Stimulated activated CD4-positive, alpha-beta T cell treated with anti-CD3 and anti-CD28 coated beads, Interleukin-1b, Interleukin-23, amount 100 ng/mL, for 4 hours (primary cell): ENCODE measurements at places on chromosomes 5 and 9.

GRCh38 chr5:170293273-170293672 lies 4.3 kb downstream of the LCP2 start:
- no peak for DNase-seq

GRCh38 chr5:136809382-136809781 lies 444.0 kb upstream of the TRPC7 start:
- no peak for DNase-seq

DNA sequence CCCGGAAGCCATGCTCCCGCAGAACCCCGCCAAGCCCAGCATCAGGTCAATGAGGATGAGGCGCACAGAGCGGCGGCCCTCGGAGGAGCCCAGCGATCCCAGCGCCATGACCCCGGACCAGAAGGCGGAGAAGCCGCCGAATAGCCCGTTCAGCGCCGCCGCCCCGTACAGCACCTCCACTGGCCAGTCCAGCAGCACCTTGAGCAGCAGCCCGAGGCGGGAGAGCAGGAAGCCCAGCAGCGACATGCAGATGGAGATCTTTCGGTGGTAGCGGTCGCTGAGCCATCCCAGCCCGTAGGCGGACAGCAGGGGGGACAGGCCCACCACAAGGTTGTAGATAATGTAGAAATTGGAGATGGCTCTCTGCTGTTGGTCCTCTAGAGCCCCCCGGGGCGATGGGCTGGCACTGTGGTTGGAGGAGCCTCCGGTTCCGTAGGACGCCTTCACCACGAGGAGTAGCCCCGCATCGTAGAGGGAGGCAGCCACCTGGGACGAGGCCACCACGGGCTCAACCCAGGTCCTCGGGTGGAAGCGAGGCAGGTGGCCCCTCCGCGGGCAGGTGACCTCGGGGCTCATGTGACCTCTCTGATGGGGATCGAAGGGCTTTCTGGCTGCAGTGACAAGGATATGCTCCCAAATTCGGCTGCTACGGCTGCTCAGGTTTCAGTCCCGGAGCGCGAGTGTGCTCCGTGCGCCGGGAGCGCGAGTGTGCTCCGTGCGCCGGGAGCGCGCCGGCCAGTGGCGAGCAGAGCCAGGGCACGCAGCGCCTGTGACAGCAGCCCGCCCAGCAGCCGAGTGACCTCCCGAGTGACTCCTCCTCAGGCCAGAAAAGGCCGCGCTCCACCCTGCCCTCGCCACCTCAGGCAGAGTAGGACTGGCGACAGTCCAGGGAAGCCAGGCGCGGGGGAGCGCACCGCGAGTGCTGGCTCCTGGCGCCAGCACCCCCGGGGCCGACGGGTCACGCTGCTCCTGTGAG lies at the start of gene SLC46A2:
Gene SLC46A2, minus strand, starts transcription at position 771 of the 976 bp plus-strand sequence. Its CDS starts 195 bp downstream, at position 576.
- no peak for DNase-seq

GRCh38 chr5:64952951-64953673 lies 184.4 kb downstream of the CWC27 start:
- DNase-seq: no peak

DNA sequence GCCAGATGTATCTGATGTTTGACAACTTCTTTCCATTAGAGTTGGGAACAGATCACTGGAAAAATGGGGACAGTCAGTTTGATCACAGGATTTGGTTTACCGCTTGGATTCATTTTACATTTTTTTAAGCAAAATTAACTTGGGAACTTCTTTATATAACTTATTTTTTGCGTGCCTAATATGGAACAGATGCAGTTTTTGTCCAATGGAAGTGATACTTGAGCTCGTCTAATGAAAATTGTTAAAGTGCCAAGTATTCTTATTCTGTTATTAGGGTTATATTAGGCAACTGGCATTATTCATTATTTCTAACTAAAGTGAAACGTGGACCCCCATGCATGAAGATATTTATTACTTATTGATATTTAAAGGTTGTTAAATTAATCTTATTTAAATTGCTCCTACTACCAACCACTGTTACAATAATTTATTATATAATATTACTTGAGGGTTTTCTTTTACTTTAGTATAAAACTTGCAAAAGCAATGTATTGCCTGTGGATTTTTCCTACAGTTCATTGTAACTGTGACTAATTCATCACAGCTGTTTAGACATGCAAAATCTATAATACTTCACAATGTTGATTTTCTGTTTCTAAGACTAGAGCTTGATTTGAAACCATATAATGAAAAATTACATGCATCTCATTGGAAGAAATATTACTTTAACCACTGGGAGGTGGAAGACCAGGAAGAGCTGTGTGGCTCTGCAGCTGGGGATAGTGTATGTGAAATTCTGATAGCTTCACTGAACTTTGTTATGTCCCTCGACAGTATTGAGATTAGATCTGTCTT lies 787.3 kb upstream of the WWC1 start:
- no peak for DNase-seq

GRCh38 chr9:76290555-76290954 lies 103.7 kb downstream of the RFK start:
- no peak for DNase-seq

DNA sequence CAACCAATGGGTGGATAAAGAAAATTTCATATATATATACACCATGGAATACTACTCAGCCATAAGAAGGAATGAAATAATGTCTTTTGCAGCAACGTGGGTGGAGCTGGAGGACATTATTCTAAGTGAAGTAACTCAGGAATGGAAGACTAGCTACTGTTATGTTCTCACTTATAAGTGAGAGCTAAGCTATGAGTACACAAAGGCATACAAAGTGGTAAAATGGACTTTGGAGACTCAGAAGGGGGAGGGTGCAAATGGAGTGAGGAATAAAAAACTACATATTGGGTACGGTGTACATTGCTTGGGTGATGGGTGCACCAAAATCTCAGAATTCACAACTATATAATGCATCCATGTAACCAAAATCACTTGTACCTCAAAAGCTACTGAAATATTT lies 67.2 kb upstream of the RUSC2 start:
- no peak for DNase-seq

- DNase-seq: no peak
Observed at GRCh38 chr5:146409054-146409671, 38.0 kb upstream of the TCERG1 start.

- no peak for DNase-seq
Observed at GRCh38 chr9:37342493-37342892, 80.0 kb upstream of the GRHPR start.

GRCh38 chr9:118455259-118455658 lies 751.1 kb downstream of the TLR4 start:
- no peak for DNase-seq

DNA sequence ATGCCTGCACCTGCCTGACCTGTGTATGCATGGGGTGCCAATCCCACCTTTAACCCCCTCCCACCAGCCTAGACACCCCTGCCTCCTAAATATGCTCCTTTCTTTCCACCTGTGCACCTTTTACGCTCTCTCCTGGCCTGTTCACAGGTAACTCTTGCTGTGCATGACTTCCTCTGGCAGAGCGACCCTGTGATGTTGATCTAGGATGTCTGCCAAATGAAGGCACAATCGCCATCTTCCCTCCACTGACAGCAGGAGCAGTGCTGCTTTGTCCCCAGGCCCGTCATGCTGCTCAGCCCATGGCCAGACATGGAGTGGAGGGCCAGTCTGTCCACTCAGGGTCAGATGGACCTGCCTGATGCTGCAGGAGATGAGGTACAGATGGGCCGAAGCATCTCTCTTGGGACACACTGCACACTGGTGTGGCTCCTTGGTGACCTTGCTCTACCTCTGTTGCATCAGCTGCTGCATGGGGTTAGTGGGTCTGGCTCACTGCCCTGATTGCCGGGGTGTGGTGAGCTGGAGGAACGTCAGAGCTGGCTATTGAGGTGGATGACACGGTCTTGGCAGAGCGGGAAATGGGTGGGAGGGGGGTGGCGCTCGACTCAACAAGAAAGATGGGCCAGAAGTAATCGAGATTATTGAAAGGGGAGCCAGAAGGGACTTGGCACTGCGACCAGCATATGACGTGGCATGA lies 101.7 kb upstream of the PITX1 start:
- DNase-seq: no peak

DNA sequence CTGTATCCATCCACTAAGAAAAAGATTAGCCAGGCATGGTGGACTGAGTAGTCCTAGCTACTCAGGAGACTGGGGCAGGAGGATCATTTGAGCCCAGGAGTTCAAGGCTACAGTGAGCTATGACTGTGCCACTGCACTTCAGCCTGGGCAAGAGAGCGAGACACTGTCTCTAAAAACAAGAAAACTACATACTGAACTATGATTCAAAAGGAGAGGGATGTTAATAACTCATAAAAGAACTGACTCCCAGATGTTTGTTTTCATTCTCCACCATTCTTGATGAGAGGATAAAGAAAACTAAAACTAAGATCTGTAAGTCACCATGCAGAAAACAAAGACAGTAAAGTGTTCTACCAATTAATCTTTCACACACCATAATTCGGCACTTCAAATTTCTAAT lies 53.5 kb downstream of the AUH start:
- DNase-seq: no peak

GRCh38 chr5:179906294-179906794 lies 1.4 kb downstream of the TBC1D9B start:
- DNase-seq: no peak

DNA sequence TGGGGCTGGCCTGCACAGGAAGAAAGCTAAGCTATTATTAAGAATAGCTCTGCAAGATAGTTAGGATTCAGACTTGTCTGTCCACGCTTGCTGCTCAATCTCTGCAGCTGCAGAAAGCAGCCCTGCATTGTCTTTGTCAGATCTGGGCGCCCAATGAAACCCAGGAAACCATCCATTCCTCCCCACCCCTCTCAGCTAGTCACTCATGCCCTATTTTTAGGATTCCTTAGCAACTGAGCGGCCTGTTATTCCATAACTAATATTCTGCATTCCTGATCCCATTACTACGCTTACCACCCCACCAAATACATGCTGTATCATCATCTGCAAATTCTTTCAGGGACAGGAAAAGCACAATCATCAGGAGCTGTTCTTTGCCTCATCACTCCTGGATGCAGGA lies 52.9 kb upstream of the APC start:
- DNase-seq: no peak

GRCh38 chr5:67983251-67984110 lies 232.1 kb upstream of the PIK3R1 start:
- no peak for DNase-seq

GRCh38 chr9:95993337-95993736 lies 117.8 kb downstream of the ERCC6L2 start:
- DNase-seq: no peak

DNA sequence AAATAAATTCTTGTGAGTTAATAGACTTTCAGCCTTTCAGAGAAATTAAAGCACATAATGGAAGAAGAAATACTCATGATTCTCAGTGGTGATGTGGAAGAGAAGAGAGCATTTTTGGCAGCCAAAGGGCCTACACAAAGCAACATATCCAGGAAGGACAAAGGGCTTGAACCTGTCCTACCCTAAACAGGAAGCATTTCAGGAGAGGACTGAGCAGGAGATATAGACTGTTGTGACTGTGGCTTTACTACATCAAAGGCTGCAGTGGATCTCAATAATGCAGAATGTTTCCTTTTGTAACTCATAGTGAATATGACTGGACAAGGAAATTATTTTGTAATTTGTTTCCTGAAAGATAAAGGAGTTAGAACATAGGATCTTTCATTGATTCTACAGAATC lies 1.3 kb upstream of the PARP8 start:
- DNase-seq: no peak

DNA sequence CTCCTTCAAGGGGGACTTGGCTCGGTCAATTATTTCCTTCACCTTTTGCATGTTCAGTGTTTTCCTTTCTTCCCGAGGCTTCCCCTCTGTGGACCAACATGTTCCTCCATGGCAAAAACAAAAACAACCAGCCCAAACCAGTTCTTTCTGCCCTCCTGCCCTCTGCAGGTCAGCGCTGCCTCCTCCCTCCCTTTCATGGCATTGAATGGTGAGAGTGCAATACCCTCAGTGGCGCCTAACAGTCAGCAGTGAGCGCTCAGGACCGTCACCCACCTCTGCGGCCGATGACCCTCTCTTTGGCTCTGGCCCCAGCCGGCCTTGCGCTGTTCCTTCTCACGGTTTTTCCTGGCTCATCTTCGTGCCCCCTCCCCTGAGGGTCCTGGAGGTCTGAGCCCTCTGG lies 34.4 kb upstream of the GNE start:
- no peak for DNase-seq

DNA sequence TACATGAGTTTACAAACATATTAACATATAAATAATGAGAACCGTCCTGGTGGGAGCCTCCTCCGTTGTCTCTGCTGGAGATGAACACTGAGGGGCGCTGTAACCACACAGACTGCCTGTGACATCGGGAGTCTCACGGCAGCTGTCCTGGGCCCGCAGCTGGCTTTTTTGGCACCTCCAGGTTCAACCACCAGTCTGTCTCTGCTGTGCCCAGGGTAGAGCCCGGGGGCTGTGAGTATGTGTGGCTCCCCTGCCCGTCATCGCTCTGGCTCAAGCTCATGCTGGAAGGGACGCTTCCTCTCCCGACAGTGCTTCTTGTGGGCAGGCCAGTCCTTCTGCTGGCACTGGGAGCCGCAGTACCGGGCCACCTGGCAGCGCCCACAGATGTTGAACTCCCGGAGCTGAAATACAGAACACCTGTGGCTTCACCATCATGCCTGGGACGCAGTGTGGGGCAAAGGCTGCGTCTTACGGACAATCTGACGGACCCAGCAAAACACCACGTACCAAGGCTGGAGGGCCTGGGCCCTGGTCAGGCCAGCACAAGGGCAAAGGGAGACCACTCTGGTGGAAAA lies 3.6 kb upstream of the DPH7 start:
- DNase-seq: no peak

- no peak for DNase-seq
Observed at GRCh38 chr5:157570531-157571200, 4.9 kb downstream of the ADAM19 start.

- DNase-seq: no peak
Observed at GRCh38 chr9:99012957-99013512, 69.3 kb downstream of the COL15A1 start.

DNA sequence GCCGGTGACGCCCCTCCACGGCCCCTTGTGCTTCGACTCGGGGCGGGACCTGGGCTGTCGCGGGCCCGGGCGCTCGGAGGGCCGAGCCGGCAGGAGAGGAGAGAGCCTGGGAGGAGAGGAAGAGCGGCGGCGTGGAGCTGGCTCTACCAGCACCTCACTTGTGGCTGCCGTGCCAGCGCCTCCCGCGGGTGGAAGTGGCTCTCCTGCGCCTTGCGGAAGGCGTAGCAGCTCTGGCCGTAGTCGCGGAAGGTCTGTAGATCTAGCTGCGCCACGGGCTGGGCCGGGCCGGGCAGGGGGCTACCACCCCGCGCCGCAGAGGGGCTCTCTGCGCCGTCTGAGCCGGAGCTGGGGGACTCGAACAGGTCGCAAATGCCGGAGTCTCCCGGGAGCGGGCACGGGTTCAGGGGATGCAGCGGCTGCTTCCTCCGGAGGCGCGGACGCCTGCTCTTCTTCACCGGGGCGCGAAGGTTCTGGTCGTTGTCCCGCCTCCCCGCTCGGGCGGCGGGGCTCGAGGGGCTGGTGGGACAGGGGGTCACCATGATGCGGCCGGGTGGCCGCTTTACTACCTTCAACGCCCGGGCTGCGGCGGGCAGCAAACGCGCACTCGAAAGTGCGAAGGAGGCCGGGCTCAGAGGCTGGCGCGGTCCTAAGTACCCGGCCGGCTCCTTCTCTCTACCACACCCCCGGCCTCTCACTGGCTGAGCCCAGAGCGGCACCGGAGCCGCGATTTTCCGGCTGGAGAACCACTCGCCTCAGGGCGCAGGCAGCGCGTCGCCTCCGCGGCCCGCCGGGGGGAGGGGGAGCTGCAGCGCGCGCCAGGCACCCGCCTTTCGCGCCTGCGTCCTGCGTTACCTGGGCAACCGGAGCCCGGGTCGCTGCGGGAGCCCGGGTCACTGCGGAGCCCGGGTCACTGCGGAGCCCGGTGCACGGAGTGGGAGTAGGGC lies at the start of gene CCNO:
Gene CCNO, minus strand, starts transcription at position 624 of the 944 bp plus-strand sequence. Its CDS starts 85 bp downstream, at position 539.
- no peak for DNase-seq
